ENCODE measurements at places on chromosomes 1 and 21.
A peak's percentile ranks its signal among the peaks of the same experiment; 100 is the strongest.

DNA sequence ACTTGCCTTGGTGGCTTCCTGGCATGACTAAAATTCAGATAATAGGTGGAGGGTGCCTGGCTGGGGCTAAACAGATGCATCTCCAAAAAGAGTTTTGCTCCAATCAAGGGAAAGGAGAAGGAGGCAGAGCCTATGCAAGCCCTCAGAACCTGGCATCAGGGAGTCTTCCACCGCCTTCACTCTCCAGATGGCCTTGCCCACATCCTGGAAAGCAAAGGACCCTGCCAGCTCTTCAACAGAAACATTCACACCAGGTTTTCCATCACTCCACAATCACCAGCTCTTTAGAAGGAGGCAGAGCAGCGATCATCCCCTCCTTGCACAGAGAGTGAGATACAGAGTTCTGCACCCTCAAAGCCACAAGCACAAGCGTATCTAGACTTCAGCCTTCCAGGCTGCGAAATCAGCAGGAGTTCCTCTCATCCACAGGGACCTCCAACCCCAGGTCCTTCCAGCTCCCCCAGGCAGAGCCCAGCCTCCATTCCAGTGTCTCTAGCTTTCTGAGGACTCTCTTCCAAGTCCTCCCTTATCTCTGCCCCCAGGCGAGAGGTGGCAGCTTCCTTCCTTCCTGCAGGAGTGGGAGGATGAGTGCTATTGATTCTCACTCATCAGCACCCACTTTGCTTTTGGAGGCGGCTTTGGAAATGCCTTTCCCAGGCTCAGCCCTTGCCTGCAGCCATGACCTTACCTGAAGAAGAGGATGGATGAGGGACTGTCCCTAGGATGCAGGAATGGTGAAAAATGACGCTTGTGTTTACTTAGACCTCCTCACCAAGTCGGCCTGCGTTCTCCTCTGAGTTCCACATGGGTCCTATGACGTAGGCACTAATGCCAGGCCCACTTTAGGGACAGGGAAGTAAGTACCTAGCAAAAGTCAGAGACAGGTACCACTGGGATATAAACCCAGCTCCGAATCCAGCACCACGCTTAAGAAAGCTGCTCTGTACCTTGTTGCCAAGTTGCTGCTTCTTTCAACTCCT is 75.4 kb downstream of the RIPK4 start:
- DNase-seq: no peak

DNA sequence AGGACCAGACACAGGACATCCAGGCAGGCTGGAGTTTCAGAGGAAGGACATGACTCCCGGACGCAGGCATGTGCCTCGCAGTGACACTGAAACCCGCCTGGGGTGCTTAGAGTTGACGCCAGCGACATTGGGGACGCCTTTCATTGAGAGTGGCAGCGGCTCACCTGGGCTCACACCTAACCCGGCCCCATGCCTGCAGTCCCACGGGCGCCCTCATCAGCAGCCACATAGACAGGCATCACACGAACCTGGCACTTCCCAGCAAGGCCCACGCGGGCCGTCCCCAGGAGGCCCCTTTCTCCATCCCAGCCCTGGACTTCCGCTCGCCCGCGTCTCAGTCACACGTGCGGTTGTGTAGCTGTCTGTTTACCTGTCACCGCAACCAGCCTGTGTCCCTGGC is 17.0 kb downstream of the ITGB2 start:
- DNase-seq: no peak

GRCh38 chr1:17822741-17823426 is 67.8 kb downstream of the ACTL8 start:
- DNase-seq: no peak

- DNase-seq: no peak
These were observed 145.2 kb upstream of the ERG start for GRCh38 chr21:38643404-38644023.

GRCh38 chr1:40758578-40759343 is 24.8 kb upstream of the KCNQ4 start:
- no peak for DNase-seq

DNA sequence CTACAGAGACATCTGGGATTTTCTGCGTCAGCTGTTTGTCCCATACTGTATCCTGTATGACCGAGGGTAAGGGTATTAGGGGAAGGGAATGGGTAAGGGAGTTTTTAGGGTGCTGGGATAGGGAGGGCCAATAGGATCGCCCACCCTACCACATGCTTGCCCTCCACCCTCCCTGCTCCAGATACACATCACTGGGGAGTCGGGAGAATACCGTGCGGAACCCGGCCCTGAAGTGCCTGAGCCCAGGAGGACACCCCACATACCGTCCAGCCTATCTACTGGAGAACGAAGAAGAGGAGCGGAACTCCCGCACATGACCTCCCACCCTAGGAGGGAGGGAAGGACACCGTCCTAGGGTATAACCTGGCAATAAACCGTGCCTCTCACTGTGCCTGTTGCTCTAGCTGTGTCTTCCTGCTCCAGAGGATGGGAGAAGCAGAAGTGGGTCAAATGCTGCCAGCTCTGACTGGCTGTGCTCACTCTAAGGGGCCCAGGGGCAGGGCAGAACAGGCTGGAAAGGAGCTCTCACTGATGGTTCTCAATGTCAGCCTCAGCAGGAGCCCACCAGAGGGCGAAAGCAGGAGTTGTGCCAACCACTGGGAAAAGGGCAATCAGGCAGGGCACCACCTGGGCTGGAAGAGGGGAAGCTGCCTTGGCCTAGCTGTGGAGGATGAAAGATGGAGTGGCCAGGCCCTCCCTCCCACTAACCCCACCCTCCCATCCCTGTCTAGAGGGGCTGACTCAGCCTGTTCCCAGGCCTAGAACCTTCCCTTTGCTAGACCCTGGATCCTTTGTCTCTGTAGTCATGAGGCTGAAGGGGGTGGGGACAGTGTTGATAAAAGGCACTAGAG is 440 bp upstream of the LENEP start:
- DNase-seq: no peak

- DNase-seq: peak; percentile 54
These were observed 470 bp downstream of the TNR start for GRCh38 chr1:175742790-175743459.

- no peak for DNase-seq
These were observed 10.3 kb upstream of the ACTL8 start for GRCh38 chr1:17744666-17745478.

GRCh38 chr1:195738966-195739650 is 869.1 kb downstream of the KCNT2 start:
- no peak for DNase-seq

- no peak for DNase-seq
These were observed 570.2 kb upstream of the BEND5 start for GRCh38 chr1:49346767-49347349.

DNA sequence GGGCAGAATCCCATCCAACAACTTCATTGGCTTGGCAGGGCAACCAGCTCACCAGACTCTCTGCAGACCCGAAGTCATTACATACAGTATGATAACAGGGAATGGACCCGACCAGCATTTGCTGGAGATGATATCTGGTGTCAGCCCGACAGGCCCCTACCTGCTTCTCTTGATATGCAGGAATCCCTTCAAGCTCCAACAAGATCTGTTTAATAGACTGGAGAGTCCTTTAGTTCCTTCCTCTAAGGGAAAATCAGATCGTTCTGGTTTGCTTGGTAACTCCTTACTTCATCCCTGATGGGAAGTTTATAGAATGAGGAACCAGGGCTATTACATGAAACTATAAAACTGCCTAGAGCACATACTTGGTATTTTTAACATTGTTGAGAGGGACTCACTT is 61.2 kb downstream of the EDARADD start:
- peak; percentile 33 for DNase-seq

DNA sequence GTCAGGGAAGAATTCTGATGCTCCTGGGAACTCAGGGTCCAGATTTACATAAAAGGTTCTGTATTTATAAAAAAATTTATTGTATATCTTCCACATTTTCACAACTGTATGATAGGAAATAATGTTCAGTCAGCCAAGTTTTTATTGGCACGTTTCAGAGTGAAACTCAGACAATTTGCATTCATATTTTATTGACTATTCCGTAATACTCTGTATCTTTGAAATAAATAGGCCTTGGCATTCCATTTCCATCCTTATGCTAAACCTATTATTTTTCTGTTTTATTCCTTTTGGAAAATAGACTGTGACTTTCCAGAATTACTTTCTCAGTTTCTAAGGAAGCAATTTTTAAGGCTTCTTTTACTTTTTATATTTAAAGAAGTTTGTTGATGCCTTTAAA is 329.0 kb downstream of the OLFM3 start:
- DNase-seq: no peak

DNA sequence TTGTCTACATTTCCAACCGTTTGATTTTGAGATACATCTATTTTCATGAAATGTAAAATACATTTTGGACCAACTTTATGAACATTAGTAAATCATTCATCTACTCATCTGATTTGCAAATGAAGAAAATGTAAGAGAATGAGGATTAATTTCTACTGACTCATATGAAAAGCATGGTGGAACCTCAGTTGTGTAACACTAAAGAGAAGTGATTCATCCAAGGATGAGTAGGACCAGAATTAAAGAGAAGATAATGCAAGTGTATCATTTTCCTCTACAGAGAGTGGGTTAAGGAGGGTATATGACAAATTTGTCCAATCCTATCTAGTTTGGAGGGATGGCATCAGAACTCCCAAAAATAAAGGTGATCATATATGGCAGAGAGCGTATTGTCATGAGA is 1967.6 kb downstream of the MRPL39 start:
- no peak for DNase-seq

Data from renal cortical epithelial cell (primary cell).